Umbilical cord (tissue), 2 donors: ENCODE measurements at places on chromosomes 2 and 18.

DNA sequence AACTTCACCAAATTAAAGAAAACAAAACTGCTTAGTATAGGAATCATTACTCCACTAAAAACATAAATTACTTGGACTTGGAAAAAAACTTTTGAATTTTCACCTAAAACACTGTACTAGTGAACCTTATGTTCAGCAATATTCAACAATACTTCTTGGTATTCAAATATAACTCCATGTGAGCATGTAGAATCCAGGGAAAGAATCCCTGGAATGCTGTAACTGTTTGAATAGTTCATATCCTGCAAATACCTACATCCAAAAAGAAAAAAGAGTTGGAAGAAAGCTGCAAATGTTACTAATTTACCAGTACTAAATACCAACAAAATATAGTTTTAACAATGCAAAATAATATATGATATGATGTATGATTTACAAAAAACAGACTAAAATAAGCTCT lies 65.4 kb downstream of the IKZF2 start:
- no peak for DNase-seq

DNA sequence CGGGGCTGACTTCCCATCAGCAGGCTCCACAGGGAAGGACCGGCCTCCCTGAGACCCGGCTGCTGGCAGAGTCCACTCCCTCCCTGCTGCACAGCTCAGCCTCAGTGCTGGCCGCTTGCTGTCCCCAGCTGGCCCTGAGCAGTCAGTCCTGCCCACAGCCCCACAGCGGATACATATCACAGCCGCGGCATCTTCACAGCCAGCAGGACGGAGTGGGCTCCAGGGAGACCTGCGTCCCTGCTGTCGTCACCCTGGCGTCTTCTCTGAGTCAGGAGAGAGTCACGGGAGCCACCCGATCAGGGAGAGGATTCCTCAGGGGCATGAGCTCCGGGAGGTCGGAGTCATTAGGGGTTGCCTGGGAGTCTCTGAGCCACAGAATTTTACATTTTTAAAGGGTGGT lies 13.1 kb upstream of the SNTG2 start:
- DNase-seq = no peak

DNA sequence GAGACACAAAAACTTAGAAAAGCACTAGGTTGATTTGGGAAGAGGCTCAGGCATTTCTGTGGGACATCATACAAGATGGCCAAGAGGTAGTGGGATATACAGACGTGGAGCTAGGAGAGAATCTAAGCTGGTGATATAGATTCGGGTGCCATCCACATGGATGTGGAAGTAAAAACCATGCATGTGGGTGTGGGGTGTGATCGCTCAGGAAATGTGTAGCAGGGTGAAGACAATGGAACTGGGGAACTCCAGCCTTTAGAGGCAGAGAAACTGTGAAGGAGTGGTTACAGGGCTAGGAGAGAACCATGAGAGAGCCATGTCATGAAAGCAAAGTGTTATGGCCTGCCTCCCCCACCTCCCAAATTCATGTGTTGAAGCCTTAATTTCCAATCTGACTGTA lies 43.0 kb upstream of the CTLA4 start:
- no peak for DNase-seq

- no peak for DNase-seq
Observed at GRCh38 chr2:63192169-63192888, 141.7 kb downstream of the OTX1 start.

- DNase-seq = no peak
Observed at GRCh38 chr2:166451468-166451867, 42.6 kb downstream of the SCN7A start.

DNA sequence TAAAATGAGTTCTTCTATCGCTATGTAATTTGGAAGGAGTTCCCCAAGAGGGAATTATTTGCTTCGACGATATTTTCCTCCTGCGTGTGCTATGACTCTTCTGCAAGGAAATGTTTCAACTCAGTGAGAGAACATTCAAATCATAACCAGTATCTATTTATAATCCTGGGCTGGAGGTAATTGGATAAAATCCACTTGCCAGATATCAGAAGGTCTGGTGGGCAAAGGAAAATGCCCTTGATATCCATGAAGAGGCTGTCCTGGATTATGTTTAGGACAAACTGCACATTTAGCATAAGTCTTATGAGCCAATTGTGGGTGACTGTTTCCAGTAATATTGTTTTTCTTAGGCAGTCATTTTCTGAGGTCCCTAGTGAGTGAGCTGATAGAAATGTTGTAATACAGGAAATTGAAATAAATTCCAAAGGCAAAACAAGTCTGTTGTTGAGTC lies 17.7 kb downstream of the RPIA start:
- DNase-seq = peak; percentile 16

- DNase-seq = no peak
Observed at GRCh38 chr2:42054714-42055430, 7.1 kb downstream of the PKDCC start.

DNA sequence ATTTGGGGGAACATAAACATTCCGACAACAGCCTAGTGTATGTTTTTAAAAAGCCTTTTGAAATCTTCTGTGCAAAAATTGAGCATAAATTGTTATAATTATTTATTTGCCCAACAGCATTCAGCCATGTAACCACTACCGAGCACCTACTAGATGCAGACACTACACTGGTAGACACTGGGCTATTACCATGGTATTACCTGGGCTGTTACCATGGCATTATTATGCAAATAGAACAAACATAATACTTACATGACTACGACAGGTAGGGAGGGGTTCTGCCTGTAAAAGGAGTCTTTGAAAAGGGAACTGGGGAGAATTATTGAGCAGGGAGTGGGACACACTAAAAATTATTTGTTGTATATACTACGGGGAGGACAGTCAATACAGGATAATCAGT lies 116.4 kb downstream of the MREG start:
- DNase-seq = no peak

GRCh38 chr2:72147303-72147971 lies at the start of gene CYP26B1:
CYP26B1 (minus strand) TSS chr2:72147862; CDS start chr2:72147834, 28 bp downstream.
- no peak for DNase-seq

DNA sequence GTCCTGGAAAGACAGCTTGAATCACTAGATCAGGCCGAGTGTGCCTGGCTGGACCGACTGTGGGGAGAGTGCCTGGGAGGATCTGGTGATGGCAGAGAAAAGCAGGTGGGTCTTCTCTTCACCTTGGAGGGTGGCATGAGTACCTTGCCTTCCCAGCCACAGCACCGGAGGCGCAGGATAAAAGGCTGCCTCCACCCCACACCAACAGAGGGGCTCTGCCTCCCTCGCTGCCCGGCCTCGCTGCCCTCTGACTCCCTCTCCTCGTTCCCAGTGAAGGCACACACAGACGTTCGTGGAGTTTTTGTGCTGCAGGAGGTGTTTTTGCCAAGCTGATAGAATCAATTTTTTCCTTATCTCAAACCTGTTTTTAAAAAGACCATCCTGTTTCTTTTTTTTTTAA lies 71.4 kb upstream of the HAAO start:
- no peak for DNase-seq

- DNase-seq = peak; percentile 79
Observed at GRCh38 chr2:48510329-48510728, 19.6 kb upstream of the STON1 start.

GRCh38 chr2:114800371-114800770 lies 357.9 kb downstream of the DPP10 start:
- DNase-seq = no peak

GRCh38 chr2:162424816-162425215 lies 80.9 kb downstream of the GCA start:
- no peak for DNase-seq

DNA sequence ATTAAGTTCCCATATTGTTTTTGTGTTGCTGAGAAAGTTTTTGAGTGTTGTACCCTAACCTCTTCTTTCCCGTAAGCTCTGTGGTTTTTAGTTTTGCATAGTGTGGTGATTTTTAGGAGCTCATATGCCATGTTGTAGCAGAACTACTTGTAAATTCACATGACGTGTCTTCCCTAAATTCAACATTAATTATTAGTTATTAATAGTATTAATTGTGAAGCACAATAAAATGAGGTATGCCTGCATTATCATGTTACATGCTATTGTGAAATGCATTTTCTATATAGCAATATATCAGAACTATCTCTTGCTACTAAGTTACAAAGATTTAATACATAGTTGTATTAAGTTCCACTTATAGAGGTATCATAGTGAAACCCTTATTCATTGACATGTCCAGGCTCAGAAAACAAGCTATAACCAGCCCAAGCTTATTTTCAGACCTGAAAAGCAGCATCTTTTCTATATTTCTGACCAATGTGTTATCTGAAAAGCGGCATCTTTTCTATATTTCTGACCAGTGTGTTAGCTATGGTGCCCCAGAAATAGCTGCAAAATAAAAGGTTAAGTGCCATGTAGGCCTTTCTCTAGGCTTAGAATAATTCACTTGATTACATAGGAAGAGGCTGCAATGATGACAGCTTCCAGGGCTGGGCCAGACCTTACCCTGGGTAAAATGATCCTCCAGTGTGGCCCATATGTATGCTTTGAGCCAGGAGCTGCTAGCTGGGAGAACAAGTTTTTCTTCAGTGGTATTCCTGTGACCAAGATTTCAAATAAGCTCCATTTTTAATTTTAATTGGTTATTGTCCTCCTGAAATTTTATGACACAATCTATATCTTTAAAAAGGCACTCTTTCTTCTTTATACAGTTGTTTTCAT lies 21.6 kb downstream of the EPAS1 start:
- DNase-seq = no peak

- no peak for DNase-seq
Observed at GRCh38 chr18:22185771-22186386, 16.5 kb downstream of the GATA6 start.

DNA sequence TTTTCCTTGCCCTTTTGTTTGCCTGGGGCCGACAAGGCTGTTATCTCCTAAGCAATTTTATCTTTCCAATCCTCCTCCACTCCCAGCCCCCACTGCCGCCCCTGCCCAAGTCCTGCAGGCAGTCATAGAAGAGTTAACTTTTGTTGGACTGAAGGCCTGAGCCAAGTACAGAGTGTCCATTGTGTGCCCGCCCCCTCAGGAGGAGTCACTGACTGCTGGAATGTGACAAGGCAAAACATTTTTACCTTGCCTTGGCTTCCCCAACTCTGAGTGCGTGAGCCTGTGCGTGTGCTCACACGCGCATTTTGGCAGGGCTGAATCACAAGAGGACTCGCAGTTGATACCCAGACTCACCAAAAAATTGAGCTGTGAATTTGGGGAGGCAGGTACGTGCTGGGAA lies 16.2 kb downstream of the SETBP1 start:
- DNase-seq = no peak

GRCh38 chr18:76522122-76522503 lies 27.1 kb upstream of the ZNF516 start:
- no peak for DNase-seq

DNA sequence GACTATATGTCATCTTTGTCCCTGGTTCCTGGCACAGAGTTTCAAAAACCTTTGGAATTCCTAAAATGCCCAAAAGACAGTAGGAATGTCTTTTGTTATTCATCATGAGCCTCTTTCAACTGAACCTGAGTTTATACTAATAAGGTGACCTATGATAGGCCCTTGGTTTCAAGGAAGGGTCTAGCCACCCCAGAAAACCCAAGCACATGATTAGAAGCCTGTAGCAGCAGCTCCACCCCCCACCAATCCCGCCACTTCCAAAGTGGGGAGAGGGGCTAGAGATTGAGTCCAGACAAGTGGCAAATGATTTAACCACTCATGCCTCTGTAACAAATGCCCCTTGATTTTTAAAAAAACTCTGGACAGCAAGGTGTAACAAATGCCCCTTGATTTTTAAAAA lies 56.8 kb downstream of the ADD2 start:
- DNase-seq = no peak

- no peak for DNase-seq
Observed at GRCh38 chr2:134690629-134691215, 28.1 kb downstream of the TMEM163 start.

DNA sequence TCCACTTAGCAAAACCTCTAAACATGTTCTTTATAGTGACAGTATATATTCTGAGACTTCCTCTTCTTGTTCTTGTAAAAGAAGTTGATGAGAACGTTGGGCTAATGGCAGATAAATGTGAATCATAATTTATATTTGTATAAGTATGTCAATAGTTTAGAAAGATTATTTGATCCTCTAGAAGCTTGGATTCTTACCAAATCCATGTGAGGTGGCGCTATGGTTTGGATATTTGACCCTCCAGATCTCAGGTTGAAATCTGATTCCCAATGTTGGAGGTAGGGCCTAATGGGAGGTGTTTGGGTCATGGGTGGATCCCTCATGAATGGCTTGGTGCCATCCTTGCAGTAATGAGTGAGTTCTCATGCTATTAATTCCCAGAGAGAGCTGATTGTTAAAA lies 29.8 kb upstream of the SCN1A start:
- no peak for DNase-seq

DNA sequence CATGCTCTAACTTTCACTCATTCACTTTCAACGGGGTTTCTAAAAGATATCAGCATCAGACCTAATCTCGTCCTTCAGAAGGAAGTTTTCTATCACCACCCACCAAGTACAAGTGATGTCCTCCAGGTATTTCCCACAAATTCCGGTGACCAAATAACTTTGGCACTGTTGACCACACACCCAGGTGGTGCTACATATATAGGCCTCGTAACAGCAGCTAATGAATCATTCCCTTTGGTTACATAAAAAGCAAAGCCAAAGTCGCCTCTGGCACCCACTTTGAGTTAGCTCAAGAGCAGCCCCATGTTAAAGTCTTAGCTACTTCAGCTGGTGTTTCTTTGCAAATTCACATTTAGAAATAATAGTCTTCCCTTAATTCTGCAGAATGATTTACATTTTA lies 138.2 kb upstream of the OSR1 start:
- DNase-seq = no peak

DNA sequence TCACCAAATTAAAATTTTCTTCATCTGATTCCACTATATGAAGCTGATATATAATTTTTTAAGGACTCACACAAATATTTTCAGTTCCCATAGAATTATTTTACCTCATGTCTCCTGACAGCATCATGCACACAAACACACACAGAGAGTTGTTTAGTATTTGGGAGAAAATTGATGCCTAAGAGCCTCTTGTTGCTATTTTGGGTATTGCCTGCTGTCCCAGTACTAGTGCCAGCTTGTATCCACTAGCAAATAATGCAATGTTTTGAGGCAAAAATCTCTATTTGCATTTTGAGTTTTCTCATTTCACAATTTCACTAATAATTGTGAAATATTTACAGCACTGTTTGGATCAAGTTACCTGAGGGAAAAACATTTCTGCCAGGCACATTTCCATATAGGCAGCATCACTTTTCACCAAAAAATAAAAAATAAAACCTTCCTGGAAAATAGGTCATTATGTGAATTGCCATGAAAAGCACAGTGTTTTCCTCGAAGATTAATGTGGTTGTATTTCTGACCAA lies 328.2 kb downstream of the KCNJ3 start:
- no peak for DNase-seq

- peak; percentile 35 for DNase-seq
Observed at GRCh38 chr2:70977605-70978205, 725 bp upstream of the ANKRD53 start.
